CD4-positive, alpha-beta T cell treated with Interleukin-12 subunit alpha and Interleukin-12 subunit beta, for 1 hour (primary cell): ENCODE measurements at places on chromosomes 7 and 10.

- no peak for DNase-seq
Measured at GRCh38 chr7:37119296-37119860, 329.3 kb downstream of the ELMO1 start.

DNA sequence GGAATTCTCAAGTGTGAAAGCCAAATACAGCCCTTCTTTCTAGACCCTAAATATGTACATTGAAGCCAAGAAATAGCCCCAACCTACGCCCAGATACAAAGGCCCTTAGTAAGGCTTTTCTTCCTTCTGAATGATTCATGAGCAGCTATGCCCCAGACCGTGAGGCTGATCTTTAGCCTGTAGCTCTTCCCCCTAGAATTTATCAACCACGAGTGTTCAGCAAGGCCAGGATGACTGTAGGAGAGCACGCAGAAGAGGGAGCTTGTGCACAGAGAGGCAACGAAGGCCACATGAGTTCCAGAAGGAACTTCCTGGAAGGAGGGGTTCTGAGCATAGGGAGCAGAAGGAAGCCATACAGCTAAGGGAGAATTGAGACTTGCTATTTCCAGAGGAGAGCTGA, 53.0 kb upstream of the HABP2 start:
- DNase-seq: no peak

GRCh38 chr7:108145401-108145800, 15.2 kb upstream of the LAMB4 start:
- DNase-seq: no peak

- DNase-seq: no peak
Measured at GRCh38 chr10:79090134-79090803, 21.5 kb downstream of the ZMIZ1 start.

GRCh38 chr10:106938513-106938912, 226.0 kb downstream of the SORCS1 start:
- no peak for DNase-seq

DNA sequence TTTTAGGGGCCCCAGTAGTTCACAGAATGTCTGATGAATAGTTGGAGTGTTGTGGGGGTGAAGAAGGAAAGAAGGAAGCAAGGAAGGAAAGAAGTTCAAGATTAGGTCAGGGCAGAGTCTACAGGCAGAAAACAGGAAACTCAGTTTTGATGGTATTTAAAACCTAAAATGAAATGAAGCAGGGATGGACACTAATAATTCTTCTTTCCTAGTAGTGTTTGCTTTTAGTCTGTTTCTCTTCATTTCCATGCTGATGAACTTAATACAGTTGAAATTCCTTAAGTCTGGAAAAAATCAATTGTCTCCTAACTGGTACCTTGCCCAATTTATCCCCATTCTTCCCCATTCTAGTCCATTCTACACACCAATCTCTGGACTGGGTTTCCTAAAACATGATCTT, 59.0 kb upstream of the GSAP start:
- no peak for DNase-seq

DNA sequence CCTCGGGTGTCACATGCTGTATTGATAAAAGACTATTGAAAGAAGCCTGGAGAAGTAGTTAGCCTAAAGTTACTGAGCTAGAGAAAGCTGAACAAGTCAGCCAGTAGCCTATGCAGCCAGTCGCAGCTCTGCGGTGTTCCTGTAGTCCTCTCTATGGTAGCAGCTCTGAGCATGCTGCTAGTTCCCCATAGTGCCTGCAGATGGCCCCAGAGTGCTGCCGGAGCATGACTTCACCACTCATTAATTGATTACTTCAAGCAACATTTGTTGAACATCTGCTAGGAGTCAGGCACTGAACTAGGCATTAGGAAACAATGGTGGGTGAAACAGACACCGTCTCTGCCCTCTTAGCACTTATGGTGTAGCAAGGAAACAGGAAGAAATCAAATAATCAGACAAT, 422.7 kb downstream of the SORCS3 start:
- no peak for DNase-seq

- no peak for DNase-seq
Measured at GRCh38 chr7:148537435-148537834, 53.1 kb upstream of the C7orf33 start.

DNA sequence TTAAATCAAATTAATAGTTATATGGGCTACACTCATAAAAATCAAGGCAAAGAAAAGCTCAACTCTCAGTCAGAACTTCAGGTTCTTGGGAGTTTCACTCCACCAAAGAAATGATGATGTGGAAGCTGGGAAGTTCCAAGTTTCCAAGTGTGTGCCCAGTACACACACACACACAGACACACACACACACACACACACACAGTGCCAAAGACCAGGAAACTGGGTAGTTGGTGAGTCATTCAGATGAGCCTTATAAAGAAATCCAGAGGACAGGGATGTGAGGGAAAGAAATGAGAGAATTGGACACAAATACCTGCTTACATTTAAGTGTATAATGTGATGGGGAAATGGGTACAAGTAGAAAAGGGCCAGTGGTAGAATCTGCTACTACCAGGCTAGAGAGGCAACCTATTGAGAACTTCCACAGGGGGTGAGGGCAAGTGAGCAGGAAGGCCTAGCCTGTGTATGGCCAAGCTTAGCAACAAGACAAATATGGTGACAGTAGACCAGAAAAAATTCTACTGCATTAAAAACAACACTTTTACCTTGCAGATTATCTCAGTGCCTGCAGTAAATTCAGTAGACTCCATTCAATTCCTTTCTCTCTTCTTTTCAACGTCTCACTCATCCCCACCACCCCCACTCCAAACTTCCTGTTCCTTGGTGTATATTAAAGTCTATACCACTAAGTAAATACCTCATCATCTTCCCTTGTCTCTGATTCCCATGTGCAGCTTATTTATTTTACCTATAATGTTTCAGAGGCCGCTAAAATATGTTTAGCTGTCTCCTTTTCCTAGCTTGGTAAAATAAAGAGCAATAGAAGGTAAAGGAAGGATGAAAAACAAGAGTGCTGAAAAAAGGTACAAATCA, 95.0 kb downstream of the CABCOCO1 start:
- DNase-seq: no peak

DNA sequence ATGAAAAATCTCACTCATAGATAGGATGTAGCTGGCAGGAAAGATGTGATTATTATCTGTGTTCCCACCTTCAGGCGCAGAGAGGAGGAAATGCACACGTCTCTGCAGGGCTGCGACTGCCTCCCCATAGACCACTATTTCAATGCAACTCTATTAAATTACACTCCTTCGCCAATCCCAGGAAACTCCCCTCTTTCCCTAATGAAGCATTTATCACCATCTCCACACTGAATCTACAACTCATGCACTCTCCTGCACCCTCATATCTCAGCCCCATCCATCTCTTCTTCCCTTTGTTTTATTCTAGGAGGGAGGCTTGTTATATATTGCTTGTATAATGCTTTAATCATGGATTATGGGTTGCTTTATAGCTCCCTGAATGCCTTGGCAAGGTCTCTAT, 101.8 kb upstream of the RELN start:
- no peak for DNase-seq

DNA sequence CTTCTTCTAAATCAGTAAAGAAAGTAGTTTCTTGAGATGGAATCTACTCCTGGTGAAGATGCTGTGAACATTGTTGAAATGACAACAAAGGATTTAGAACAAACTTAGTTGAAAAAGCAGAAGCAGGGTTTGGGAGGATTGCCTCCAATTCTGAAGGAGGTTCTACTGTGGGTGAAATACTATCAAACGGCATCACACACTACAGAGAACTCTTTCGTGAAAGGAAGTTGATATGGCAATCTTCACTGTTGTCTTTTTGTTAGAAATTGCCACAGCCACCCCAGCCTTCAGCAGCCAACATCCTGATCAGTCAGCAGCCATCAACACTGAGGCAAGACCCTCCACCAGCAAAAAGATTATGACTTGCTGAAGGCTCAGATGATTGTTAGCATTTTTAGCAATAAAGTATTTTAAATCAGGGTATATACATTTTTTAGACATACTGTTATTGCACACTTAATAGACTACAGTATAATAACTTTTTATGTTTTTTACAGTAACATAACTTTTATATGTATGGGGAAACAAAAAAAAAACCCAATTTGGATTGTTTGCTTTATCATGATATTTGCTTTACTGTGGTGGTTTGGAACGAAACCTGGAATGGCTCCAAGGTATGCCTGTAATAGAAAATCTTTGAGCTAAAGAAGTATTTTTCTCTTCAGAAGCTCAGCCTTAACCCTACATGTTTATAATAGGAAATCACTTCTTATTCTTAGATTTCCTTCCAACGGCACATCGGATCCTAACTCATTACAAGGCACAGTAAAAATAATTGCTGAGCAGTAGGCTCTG, 257.3 kb downstream of the LRMDA start:
- no peak for DNase-seq

DNA sequence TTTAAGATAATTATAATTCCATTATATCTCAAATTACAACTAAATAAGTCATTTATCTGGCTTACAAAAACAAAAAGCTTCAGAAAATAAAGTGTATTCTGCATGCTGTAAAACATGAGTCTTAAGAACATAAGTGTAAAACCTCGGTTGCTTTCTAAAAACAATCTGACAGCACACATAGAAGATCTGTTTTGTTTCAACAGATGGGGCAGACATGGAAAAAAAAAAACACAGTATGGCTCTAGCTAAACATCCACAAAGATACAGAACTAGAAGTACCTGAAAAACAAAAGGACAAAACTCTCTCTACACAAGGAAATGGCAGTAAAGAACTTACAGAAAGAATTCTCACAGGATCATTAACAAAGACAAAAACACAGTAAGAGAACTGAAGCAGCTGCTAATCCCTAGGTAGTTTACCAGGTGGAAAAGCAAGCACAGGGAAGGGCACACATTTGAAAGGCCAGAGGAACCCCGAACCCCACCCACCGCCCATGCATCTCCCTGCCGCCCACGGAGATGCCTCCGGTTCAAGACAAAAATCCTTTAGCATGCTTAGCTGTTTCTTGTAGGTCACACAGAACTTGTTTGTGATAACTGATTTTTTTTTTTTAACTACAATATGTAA, 42.5 kb downstream of the DLD start:
- no peak for DNase-seq

DNA sequence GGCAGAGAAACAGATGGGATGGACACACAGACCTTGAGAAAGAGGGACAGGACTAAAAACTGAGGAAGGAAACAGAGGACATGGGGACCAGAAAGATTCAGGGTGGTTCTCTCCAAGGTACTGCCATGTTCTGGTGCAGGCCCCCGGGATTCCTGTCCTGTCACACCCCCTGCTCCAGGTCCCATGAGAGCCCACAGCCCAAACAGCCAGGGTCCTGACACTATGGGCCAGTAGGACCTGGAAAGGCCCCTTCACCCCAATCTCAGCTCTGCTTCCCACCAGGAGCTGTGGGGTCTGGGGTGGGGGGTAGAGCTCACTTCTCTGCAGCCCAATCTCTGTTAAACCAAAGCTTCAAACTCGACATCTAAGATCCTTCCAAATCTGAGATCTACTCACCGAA, 21.2 kb downstream of the PDIA4 start:
- no peak for DNase-seq

DNA sequence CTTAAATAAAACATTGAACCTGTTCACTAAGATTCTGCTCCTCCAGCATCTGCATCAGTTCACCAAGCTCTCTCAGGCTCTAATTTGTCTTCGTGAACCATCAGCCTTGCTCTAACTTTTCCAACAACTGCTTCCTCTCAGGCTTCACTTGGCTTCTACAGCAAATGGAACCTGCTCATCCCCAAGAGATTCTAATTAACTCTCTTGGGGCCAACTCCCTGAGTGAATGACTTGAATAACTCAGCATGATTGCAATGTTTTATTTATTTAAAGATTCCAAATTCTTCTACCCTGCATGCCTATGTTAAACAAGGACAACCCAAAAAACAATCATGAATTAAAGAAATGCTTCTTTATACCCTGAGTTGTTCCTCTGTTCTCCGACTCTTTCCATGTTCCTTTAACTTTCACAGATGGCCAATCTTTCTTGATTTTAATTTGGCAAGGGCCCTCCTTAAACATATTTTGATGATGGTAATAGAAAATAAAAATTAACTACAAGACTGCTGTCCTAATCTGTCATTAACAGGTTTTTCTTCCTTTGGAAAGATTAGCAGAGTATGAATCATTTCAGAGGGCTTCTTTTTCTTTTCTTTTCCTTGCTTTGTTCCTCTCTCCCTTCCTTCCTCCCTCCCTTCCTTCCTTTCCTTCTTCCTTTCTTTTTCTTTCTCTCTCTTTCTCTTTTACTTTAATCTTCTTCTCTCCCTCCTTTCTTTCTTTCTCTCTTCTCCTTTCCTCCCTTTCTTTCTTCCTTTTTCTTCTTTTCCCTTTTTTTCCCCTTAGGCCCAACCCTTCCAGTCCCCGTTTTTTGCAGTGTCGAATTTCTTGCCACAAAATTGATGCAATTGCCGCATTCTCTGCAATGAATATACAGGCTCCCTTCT, 195.0 kb upstream of the RHOBTB1 start:
- DNase-seq: no peak

DNA sequence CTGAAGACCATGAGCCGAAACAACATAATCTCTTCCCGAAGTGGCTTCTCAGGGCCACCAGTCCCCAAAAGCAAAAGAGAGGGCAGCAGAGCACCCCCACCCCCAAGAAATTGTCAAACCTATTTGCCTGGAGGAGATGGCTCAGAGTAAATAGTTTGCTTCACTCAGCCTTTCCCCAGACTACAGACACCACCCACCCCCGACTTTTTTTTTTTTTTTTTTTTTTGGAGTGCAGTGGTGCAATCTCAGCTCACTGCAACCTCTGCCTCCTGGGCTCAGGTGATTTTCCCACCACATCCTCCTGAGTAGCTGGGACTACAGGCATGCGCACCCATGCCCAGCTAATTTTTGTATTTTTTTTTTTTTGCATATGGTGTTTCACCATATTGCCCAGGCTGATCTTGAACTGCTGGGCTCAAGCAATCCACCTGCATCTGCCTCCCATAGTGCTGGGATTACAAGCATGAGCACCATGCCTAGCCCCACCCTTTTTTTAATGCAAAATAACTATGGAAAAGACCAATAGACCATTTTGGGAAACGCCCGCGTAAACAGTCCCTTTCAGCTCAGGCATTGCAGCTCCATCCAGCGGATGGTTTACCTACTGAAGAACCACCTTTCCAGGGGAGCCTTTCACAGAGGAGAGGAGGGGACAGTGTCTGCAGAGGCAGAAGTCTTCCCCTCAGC, 9.7 kb downstream of the ZMIZ1 start:
- DNase-seq: no peak

DNA sequence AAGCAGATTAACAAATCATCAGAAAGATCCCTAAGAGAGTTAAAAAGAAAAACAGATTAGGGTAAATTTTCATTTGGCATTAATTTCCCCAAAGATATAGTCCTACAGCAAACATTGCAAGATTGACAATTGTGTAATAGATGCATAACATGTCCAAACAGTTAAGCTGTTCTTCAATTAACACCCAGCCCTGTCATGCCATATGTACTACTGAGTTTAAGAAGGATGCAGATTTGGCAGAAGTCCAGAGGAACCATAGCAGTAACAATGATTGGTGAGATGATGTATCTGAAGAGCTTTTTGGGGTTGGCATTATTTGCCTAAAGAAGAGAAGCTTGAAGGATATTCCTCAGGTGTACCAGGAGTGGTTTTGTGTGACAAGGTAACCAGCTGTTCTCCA, 287.6 kb downstream of the LRMDA start:
- DNase-seq: no peak
